Astrocyte (in vitro differentiated cells and primary cell): ENCODE measurements at places on chromosomes 3 and 15. TPM values are rescaled to one million over a fixed set of nuclear protein-coding genes. Genes with fewer than 3 reads are reported as not detected.
A peak's percentile ranks its signal among the peaks of the same experiment; 100 is the strongest.

DNA sequence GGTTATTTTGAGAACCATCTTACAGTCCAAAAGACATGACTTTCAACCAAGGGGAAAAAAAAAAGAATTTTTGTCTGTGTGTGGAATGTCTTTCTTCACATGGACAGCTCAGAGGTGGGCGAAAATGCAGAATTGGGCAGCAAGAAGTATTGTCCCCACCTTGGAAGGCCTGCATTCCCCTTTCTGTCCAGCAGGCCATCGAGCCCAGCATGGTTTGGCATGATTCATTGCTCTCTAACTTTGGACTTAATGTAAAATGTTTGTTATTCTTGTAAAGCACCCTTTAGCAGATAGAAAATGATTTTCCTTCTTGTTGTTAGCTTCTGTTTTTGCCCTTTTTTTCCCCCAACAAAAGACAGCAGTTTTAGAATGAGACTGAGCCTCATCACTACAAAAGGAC, 12.4 kb downstream of the MYO1E start:
- H3K27ac ChIP-seq, result no peak overlapping the region
- no peak overlapping the region for H3K4me3 ChIP-seq
- peaks cover 3% of the 10 kb centered on the region for H3K4me1 ChIP-seq
- no peaks in the 10 kb centered on the region for H3K27me3 ChIP-seq
- no peak for DNase-seq

- H3K4me3 ChIP-seq, result no peak overlapping the region
- peaks cover 13% of the 10 kb centered on the region for H3K4me1 ChIP-seq
- peak overlapping the region; percentile 8 for H3K27ac ChIP-seq
- no peaks in the 10 kb centered on the region for H3K27me3 ChIP-seq
- DNase-seq, result no peak
Observed at GRCh38 chr15:49438962-49439631, 16.1 kb downstream of the FGF7 start.

The CASR gene
- total RNA-seq, result not detected in 2 replicates

The ADAMTS9 gene
- 7.5 and 8.3 TPM in 2 replicates for total RNA-seq

The CHRFAM7A gene
- 0.64 and 1.8 TPM in 2 replicates for total RNA-seq

The SNAP23 gene
- 122 and 124 TPM in 2 replicates for total RNA-seq

The PLSCR2 gene
- total RNA-seq, result not detected in 2 replicates

The SNTN gene
- not detected in 2 replicates for total RNA-seq

The VGLL3 gene
- 53.8 and 63.7 TPM in 2 replicates for total RNA-seq

The FRMD5 gene
- total RNA-seq, result 17.0 and 19.6 TPM in 2 replicates

DNA sequence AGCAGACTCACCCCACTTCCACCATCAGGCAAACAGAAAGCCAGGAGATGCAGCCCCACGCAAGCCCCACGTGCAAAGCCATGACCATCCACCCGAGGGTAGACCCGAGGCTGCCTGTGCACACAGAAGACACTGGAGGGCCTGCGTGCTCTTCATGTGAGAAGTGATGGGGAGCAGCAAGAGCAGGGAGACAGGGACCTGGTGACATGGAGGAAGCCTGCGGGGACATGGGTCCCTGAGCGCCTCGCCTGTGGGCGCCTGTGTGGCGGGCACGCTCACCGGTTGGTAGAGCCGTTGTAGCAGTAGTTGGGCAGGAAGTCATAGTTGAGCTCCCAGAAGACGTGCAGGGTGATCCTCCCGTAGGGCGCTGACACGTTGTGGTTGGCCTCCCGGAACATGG, 65.0 kb downstream of the NIPA2 start:
- no peak overlapping the region for H3K27ac ChIP-seq
- H3K4me3 ChIP-seq, result no peak overlapping the region
- peaks cover 17% of the 10 kb centered on the region for H3K36me3 ChIP-seq

The CRYBG3 gene
- total RNA-seq, result 13.0 and 14.1 TPM in 2 replicates

DNA sequence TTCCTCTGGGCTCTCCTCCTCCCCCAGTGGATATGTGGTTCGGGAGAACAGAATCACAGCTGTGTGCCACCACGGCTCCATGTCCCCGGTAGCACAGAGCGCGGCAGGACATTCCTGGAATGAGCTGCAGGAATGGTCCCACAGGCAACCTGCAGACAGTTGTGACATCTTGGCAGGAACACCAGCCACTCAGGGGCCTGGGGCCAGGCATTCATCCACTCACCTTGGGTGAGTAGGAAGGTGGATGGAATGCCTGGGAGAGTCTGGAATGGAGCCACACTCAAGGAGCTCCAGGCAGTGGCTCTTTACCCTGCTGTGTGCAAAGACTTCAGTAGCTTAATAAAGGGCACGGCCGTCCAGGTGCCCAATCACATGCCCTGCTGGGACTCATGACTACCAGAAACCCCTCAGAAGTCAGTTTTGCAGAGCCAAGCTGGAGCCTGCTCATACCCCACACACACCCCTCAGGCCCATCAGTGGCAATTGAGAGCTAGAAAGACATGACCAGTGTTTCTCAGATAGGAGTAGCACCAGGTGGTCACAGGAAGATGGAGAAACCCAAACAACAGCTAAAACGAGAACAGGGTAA, 117.3 kb upstream of the PRR20G start:
- no peak overlapping the region for H3K4me3 ChIP-seq
- no peak overlapping the region for H3K27ac ChIP-seq
- DNase-seq, result no peak
- H3K36me3 ChIP-seq, result no peaks in the 10 kb centered on the region
- H3K4me1 ChIP-seq, result no peaks in the 10 kb centered on the region

GRCh38 chr3:188232656-188233055, 78.7 kb downstream of the LPP start:
- DNase-seq, result no peak
- no peaks in the 10 kb centered on the region for H3K27me3 ChIP-seq
- H3K4me1 ChIP-seq, result peaks cover 31% of the 10 kb centered on the region
- no peak overlapping the region for H3K4me3 ChIP-seq
- peaks cover 17% of the 10 kb centered on the region for H3K36me3 ChIP-seq
